ENCODE measurements at places on chromosomes 1 and 21.

DNA sequence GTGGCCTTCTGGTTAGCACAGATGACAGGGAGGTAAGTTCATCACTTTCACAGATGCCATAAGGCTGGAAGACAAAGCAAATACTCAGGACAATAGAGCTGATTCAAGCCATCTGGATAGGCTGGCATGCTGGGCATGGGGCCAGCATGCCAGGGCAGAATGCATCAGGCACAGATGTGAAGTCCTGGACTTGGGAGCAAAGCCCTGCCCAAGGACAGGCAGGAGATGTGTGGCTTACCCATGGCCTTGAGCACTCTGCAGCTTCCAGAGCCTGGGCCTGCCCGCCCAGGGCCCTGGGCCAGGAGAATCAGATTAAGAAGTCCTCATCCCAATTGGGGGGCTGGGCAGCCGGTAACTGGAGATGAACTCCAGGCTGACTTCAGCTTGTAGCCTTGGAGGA lies 135.7 kb upstream of the ZC3H12A start:
- no peak for DNase-seq

- no peak for DNase-seq
Observed at GRCh38 chr21:42705746-42706374, 52.4 kb downstream of the PDE9A start.

DNA sequence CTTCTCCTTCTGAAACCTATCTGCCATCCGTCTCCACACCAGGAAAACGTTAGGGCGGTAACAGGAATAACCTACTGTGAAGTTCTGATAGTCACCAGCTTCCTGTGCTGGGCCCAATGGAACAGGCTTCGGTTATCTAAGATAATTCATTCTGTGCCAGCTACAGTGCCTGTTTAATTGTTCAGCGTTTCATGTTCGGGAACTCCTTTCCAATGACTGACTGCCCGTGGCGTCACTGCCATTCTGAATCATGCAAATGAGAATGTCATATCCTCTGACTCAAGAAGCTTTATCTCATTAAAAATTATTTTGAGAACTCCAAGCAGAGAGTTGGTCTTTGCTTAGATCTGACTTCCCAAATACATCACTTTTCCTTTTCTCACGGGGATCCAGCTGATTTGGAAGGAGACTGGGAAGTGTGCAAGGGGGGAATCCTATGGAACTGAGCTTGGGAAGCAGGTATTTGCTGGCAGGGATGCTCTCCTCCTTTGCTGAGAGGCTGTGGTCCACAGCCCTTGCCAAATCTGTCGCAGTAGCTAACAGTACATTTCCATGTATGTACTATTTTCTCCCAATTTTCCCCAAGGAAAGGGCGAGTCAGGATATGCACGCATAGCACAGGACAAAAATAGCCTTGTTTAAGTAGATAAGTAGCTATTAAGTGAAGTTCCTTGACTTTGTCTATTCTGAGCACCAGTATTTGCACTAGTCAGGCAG lies 358.7 kb downstream of the LTN1 start:
- DNase-seq = no peak

- no peak for DNase-seq
Observed at GRCh38 chr1:88462096-88462487, 222.0 kb upstream of the PKN2 start.

DNA sequence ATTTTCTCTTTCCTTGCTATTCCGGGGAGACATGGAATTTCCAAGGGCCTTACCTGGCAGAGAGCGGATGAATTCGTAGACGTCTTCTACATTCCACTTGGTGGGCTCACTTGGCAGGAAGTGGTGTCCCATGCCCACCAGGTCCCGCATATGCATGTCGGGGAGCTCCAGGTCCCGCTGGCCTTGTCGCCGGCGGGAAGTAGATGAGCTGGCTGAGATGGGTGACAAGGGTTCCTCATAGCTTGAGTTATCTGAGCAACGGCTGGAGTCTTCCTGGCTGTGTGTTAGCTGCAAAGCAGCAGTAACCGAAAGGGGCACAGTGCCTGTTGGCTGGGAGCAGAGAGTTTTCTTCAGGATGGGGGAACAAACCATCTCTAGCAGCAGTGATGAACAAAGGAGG lies 7.9 kb upstream of the A3GALT2 start:
- no peak for DNase-seq

DNA sequence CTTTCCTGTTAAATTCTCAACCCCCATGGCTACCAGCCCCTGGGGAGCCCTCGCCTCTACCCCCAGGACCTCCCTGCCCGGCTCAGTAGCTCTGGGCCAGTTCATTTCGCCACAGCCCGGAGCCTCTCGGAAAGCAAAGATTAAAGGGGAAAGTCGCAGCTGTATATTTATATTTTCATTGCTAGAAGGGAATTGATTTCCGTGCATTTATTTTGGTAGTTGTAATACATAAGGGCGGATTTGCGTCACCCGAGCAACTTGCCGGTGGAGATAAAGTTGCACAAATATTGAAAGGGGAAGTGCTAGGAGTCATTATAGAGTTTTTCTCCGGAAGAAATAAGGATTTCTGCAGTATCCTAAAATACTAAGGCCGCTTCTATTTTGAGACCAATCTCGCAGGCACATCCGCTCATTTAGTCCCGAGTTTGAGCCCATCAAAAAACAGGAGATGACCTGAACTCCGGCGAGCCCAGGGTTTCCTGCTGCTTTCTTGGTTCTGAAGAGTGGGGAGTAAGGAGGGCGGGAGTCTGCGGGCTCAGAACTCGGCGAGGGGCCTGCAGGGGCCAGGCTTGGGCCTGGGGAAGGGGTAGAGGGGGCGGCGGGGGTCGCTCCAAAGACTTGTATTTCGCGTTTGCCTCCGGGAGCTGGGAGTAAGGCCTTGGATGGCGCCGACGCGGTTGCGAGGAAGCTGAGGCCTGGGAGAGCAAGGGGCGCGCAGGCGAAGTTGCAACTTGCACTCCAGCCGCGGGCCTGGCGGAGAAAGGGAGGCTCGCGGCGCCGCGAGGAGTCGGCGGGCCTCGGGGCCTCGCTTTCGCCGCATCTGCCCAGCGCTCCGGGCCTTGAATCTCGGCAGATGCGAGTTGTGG lies 2.5 kb upstream of the HLX start:
- no peak for DNase-seq

GRCh38 chr1:169528215-169529067 lies 42.7 kb upstream of the SLC19A2 start:
- DNase-seq = no peak

DNA sequence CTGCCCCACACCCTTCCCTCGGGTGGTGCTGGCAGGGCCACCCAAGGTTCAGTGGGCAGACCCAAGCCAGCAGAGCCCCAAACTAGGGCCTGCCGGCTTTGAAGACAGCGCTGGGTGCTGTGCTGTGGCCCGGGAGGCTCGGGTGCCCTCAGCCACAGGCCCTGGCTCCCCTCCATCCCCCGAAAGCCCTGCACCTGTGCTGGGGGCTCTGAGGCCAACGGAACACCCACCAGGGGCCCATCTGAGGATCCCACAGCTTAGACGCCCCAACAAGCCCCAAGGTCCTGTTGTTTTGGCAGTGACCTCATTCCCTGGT lies 8.6 kb downstream of the ITGB2 start:
- DNase-seq = no peak

DNA sequence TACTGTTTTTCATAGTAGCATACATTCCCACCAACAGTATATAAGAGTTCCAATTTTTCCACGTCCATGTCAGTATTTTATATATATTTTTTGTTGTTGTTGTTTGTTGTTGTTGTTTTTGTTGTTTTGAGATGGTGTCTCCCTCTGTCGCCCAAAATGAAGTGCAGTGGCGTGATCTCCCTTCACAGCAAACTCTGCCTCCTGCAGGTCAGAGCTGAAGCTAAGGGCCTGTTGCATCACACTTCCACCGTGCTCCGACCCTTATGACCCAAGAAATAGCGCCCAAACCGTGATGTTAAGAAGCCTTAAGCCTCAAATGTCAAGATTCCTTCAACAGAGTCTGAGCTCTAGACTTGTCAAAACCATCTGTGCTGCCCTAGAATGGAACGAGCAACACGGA lies 2032.3 kb downstream of the MRPL39 start:
- DNase-seq = no peak

DNA sequence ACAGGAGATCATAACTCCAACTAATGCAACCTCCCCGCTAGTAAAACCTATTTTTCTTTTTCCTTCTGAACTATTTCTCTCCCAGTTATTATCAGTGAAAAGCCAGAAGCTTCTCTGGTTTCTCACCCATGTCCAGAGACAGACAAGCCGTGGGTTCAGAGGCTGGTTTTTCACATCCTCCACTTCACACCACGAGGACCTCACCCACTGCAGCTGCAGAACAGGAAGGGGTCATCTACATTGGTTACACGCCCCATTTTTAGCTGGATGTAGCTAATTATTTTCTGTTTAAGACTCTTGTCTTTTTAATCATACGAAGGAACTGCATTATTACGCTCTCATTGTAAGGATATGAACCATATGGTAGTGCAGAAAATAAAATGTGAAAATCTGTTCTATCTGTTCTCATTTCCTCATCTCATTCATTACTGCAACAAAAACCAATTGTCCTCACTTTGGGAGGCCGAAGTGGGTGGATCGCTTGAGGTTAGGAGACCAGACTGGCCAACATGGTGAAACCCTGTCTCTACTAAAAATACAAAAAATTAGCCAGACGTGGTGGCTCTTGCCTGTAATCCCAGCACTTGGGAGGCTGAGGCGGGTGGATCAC lies 39.1 kb upstream of the CLDN14 start:
- DNase-seq = no peak

- DNase-seq = no peak
Observed at GRCh38 chr1:242017580-242018233, 18.8 kb upstream of the MAP1LC3C start.

GRCh38 chr1:167751676-167752075 lies 29.9 kb downstream of the MPZL1 start:
- DNase-seq = no peak

DNA sequence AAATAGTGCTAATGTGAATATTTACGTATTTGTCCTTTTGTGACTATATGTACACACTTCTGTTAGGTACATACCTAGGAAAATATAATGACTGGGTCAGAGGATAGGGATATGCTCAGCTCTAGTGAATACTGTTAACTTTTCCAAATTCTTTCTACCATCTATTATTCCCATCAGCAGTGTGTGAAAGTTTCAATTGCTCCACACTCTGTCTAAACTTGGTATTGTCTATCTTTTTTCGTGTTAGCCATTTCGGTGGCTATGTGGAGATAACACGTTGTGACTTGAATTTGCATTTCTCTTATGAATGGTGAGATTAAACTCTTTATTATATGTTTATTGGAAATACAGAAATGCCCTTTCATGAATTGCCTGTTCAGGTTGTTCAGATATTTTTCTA lies 22.7 kb upstream of the LELP1 start:
- DNase-seq = no peak

GRCh38 chr1:167328816-167329483 lies 108.3 kb downstream of the POU2F1 start:
- DNase-seq = no peak

DNA sequence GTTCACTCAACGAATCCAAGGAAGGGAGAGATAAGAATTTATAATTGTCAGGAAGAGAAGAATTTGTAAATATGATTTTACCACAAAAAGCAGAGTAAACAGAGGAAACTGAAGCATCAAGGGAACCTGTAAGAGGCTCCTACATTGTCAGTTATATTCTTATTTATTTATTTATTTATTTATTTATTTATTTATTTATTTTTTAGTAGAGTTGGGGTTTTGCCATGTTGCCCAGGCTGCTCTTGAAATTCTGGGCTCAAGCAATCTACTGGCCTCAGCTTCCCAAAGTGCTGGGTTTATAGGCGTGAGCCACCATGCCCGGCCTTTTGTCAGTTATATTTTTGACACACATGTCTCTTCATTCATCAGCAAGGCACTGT lies 47.1 kb downstream of the FCRL3 start:
- no peak for DNase-seq

Measured in AG09319 (cell line).